ENCODE measurements at places on chromosomes 16 and 17.
A peak's percentile ranks its signal among the peaks of the same experiment; 100 is the strongest.

DNA sequence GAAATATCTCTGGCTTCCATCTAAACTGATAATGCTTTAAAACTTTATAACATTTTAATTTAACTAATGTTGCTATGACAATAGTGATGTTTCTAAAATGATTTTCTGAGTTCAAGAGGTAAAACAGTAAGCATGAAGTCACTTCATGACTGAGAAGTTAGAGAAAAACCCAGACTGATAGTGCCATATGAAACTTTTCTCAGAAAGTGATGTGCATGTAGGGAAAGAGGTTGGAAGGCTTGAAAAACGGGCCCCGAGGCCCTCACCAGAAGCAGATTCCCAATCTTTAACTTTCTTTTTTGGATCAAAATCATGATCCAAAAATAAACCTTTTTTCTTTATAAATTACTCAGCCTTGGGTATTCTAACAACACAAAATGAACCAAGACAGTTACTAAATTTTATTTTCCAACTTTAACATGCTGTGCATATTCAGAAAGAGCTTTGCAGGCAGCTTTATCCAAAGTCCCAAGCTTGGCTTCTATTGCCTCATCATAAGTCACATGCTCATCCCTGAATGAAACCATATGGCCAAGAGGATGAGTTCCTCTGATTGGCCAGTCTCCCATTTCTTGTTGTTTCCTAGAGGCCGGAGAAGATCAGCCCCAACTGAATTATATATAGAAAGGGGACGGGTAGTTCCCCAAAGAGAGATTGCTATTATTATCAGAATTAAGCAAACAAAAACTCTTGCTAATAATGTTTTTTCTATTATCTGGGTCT is 357.6 kb upstream of the SALL1 start:
- no peak for DNase-seq

DNA sequence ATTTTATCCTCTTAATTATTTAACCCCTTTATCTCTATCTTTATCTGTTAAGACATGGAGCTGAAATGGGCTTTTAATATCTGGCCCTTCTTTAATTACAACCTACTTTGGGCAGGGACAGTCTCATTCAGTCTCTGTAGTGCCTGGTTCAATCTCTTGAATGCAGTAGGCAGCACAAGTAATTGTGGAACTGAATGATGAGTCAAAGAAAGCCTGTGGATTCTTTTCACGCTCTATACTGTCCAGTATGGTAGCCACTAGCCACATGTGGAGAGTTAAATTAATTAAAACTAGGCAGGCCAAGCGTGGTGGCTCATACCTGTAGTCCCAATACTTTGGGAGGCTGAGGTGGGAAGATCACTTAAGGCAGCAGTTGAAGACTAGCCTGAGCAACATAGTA is 9.3 kb downstream of the BPTF start:
- DNase-seq: no peak

DNA sequence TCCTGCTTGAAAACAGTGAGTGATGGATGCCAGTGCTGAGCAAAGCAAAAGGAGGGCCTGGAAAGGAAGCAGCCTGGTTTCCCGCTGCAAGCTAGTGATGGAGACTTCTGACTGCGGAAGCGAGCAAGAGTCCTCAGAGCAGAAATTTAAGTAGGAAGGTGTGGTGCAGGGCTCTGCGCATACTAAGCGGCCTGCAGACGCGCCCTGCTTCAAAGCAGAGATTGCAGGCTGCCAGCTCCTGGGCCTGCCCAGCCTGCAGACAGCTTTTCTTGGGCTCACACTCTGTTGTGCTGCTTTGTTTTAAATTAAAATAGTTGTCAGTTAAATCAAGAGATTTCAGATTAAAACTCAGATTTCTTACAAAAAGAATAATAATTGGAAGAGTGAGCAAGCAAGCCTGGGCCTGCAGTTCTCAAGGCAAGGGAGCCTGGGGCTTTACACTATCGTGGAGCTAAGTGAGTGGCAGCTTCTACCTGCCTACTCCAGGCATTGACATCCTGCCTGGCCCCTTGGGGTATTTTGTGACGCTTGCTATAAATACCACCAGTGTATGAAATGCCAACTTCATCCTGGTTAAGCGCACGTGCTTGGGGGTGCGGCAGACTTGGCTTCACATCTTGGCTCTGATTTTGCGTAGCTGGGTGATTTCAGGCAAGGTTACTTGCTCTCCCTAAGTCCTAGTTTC is 237.3 kb downstream of the XYLT1 start:
- no peak for DNase-seq

DNA sequence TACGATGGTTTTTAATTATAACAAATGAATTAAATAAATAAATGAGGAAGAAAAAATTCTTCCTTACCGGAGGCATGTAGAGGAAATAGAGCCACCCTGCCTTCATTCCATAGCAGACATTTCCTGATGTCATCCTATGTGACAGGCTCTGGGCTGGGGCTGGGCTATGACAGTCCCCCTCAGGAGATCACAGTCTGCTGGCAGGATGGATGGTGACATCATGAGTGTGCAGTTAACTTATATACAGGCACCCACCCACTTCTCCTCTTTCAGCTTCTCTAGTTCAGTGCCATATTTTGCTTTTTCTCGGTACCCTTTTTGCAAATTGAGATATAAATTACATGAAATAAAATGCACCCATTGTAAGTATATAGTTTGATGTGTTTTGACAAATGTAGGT is 6.4 kb upstream of the CMTM3 start:
- no peak for DNase-seq

GRCh38 chr16:11393861-11394592 is 48.8 kb downstream of the RMI2 start:
- no peak for DNase-seq

GRCh38 chr17:27429666-27430382 is 26.4 kb upstream of the KSR1 start:
- no peak for DNase-seq

GRCh38 chr17:36086791-36087190 is 3.2 kb downstream of the CCL3 start:
- DNase-seq: no peak

DNA sequence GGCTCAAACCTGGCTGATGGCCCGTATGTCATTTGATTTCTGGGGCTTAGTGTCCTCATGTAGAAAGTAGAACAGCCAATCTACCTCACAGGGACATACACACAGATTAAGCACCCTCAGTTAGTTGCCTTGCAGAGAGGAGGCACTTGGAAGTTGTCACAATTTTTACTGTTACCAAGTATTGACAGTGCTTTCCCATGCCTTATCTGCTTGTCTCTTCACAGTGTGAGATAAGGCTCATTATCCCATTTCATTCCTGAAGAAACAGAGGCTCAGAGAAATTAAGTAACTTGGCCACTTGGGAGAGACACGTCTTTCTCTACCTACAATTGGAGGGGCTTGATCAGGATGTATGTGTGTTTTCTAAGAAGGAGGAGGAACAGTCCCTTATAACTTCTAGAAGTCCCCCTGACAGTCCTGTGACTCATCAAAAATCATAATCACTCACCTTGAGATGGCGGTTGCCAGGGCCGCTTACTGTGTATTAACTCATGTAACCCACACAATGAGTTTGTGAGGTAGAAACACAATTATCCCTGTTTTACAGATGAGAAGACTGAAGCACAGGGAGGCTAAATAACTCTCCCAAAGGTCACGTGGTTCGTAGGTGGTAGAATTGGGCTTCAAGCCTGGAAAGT is 56.9 kb upstream of the LHX1 start:
- no peak for DNase-seq

GRCh38 chr17:66240013-66240412 is 10.8 kb upstream of the APOH start:
- DNase-seq: no peak

DNA sequence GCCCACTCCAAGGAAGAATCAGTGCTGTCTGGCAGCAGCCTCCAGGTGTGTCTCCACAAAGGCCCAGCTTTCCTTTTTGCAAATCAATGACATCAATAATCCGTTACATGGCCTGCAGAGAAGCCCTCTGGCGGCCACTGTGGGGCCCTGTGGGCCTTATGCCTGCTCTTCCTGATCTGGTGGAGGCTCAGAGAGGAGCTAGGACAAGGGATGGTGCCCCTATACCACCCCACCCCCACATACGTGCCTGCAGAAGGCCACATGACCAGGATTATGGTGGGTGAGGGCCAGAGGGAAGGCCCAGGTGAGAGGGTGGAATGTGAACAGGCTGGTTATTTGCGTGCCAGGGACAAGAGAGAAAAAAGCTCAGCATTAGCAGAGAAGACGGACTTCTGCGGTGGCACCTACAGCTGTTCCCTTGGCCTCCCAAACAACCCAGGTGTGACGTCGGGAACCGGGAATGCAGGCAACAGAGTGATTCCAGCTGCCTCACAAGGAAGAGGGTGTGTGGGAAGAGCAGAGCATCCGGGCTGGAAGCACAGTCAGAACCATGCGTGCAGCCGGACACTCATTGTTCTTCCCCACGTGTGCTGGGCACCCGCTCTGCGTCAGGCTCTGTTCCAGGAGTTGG is 22.5 kb downstream of the EIF4A3 start:
- no peak for DNase-seq

DNA sequence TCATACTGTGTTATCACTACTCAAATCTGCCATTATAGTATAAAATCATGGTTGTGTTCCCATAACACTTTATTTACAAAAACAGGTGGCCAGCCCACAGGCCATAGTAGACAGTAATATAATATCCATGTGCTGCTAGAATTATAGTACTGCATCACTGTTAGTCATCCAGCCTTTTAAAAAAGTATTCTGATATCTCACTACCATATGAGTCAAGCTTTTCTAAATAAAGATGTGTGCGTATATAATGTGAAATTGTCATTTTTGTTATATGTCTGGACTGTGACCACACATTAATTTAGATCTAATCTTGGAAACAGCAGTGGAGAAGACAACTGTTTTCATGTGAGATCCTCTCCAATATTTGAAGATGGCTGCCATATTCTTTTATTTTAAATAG is 1049.1 kb upstream of the GOT2 start:
- DNase-seq: no peak

DNA sequence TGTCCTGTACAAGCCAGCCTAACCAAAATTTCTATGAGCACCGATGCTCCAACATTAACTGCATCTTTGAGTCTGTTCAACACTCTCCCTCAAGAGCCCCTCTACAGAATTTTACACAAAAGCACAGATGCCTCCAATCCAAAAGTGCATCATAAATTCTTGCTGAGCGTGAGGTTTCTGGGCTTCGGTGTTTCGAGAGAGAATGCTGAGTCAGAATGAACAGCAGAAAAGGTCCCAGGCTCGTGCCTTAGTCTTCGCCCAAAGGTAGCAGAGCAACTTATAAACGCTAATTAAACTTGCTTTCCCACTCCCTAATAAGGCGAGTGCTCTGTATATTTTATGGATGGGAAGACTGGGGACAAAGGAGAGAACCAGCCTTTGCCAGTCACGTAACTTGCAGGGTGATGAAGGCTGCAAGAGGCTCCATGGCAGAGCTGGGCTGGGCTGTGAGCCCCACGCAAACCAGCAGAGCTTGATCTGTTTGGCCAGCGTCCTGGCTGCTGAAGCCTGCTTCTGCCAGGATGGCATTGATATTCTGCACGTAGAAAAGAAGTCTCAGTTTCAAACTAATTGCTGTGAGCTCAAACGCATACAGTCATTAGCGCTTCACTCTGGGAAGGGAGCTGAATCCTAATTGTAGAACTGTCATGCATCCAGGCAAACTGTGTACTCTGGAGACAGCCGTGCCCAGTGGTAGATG is 138.5 kb downstream of the DNAH9 start:
- no peak for DNase-seq

GRCh38 chr16:13012601-13013000 is 111.2 kb downstream of the SHISA9 start:
- DNase-seq: no peak

GRCh38 chr16:4696905-4697847 is 3.8 kb downstream of the NUDT16L1 start:
- no peak for DNase-seq

- DNase-seq: no peak
Observed at GRCh38 chr16:47197536-47198179, 53.9 kb upstream of the NETO2 start.

DNA sequence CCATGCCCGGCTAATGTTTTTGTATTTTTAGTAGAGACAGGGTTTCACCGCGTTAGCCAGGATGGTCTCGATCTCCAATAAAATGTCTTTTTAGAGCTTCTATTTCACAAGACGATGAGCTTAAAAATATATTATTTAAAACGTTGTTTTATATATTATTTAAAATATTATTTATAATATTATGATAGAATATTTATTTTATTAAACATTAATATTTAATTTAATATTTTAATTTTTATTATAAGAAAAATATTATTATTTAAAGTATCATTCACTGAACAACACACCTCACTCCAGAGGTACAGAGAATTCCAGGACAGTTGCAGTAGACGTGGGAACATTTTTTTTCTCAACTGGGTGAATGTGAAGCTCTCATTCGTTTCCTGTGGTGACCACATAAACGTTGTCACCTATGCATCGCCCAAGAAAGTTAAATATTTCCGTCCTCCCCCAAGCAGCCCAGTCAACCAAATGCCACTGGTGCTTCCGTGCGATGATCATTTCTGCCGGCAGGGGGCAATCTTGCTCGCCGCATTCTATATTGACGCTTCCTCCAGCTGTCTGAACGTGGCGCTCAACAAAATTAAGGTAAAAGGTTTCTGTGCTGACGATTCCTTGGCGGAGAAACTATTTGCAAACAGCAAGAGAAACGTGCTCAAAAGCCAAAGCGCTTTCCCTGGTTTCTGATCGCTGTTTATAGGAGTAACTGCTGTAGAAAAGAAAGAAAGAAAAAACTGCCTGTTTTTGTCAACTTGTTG is 41.7 kb upstream of the PRSS54 start:
- peak; percentile 71 for DNase-seq

GRCh38 chr16:7093511-7093910 is 239.1 kb upstream of the RBFOX1 start:
- no peak for DNase-seq

- no peak for DNase-seq
Observed at GRCh38 chr17:28071891-28072606, 29.6 kb downstream of the NLK start.

DNA sequence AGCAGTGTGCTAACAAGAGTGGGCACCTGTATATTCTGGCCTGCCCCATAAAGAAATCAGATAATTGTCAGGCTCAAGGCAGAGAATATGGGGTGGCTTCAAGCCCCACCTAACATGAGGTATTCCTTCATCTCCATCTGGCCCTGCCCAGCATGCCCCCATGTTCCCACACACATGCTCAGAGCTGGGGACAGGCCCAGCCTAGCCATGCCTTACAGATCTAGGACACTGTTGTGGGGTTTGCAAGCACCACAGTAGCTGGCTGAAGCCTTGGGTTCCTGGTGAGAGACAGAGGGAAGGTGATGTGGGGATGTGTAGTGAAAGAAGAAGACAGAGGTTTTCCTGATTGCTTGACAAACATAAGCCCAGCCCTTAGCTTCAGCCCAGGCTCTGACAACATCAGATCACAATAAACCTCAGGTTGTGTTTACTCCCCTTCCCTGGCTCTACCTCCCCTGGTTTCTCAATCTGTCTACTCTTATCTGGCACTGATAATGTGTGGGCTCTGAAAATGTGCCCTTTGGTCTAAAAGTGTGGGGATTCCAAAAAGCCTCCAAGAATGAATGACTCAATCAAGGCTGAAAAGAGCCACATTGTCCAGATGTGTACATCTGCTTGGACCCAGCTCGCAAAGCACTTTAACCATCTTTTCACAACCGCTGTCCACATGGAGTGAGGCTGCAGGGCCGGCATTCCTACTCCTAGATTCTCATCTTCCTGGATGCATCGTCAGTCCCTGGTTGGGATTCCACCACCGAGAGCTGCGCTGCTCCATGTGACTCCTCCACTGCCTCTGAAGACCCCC is 34.4 kb downstream of the CDRT4 start:
- no peak for DNase-seq
